ENCODE measurements at places on chromosomes 2 and 18. TPM values are rescaled to one million over a fixed set of nuclear protein-coding genes. Genes with fewer than 3 reads are reported as not detected.

DNA sequence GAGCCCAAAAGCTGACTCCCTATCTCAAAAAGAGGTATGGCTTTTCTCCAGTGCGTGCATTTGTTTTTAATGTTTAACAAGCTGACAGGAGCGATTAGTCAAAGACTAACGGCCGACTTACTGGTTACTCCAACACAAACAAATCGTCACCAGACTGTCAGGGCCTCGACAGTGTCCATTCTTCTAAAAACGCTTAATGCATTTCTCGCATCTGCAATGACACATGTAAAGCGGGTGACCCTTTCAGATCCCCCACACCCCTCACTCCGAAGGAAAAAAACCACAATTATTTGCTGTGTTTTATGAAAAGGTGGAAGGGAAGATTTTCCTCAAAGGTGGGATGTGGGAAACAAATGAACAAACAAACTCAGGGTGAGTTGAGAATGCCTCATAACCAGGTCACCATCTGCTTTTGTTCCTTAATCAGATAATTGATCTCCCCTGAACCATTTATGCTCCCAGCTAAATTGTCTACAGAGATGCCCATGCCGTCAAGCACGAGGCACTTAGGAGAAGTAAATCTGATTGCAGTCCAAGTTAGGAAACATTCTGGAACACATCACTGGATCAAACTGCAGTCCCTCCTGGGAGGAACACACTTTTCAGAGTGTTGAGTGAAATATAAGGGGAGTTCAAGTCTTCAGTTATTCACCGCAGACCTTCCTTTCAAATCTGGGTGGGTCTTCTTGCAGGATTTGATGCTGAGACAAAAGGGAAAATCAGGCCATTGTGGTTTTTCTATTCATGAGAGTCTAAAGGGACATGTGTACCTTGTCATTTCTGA, 340.8 kb downstream of the CMPK2 start:
- no peaks in the 10 kb centered on the region for H3K36me3 ChIP-seq
- H3K27me3 ChIP-seq: no peaks in the 10 kb centered on the region
- no peak overlapping the region for H3K27ac ChIP-seq
- H3K4me3 ChIP-seq: no peak overlapping the region
- no peak for DNase-seq

The AQP12B gene
- 11.5 TPM for polyA plus RNA-seq

The RPE gene
- 23.7 TPM for polyA plus RNA-seq

The MARCO gene
- polyA plus RNA-seq: 0.03 TPM

- no peak overlapping the region for H3K27ac ChIP-seq
- no peak for DNase-seq
- H3K36me3 ChIP-seq: no peaks in the 10 kb centered on the region
- no peak overlapping the region for H3K4me3 ChIP-seq
- no peaks in the 10 kb centered on the region for H3K4me1 ChIP-seq
Observed at GRCh38 chr2:186467421-186467820, 18.6 kb upstream of the ZC3H15 start.

The TMEM163 gene
- 0.22 TPM for polyA plus RNA-seq

- H3K4me3 ChIP-seq: no peak overlapping the region
- no peaks in the 10 kb centered on the region for H3K36me3 ChIP-seq
- no peak for DNase-seq
- H3K27me3 ChIP-seq: no peaks in the 10 kb centered on the region
- no peak overlapping the region for H3K27ac ChIP-seq
- no peaks in the 10 kb centered on the region for H3K4me1 ChIP-seq
Observed at GRCh38 chr2:213766062-213766461, 481.8 kb downstream of the SPAG16 start.

- no peak overlapping the region for H3K27ac ChIP-seq
- no peak overlapping the region for H3K4me3 ChIP-seq
- H3K27me3 ChIP-seq: no peaks in the 10 kb centered on the region
- no peaks in the 10 kb centered on the region for H3K4me1 ChIP-seq
- H3K36me3 ChIP-seq: no peaks in the 10 kb centered on the region
Observed at GRCh38 chr18:37711766-37712505, 146.3 kb upstream of the CELF4 start.

DNA sequence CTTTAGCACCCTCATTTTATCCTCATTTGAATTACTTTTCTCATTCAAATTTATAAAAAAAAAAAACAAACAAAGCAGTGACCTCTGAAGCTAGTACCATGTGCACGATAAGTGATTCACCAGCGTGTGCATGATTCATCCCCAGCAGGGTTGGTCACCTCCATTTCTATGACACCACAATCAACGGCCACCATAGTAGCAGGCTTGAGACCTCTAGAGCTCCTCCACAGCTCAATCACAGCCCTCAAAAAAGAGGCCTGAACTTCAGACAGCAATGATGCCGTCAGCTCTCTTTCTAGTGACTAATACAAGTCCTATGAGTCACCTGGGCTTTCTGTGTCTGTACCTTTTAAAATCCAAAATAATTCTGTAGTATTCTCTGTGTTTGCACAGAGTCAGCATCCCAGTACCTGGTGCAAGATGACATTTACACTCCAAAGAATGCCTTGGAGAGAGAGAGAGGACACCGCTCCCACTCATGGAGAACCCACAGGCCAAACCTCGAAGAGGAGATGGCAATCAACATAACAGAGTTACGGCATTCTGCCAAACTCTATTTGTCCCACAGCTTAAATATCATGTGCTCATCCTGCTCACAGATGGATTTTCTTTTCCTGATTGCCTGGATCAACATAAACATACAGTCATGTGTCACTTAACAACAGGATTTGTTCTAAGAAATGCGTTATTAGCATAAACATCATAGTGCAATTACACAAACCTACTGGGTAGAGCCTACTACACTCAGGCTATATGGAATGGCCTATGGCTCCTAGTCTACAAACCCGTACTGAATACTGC, 58.7 kb downstream of the L3MBTL4 start:
- H3K4me1 ChIP-seq: no peaks in the 10 kb centered on the region
- no peaks in the 10 kb centered on the region for H3K36me3 ChIP-seq
- no peaks in the 10 kb centered on the region for H3K27me3 ChIP-seq
- DNase-seq: peak; percentile 57
- no peak overlapping the region for H3K27ac ChIP-seq

GRCh38 chr2:29834624-29835023, 86.8 kb downstream of the ALK start:
- H3K27ac ChIP-seq: no peak overlapping the region
- no peak for DNase-seq
- H3K4me3 ChIP-seq: no peak overlapping the region
- H3K27me3 ChIP-seq: no peaks in the 10 kb centered on the region
- no peaks in the 10 kb centered on the region for H3K4me1 ChIP-seq

The DTYMK gene
- polyA plus RNA-seq: 14.3 TPM

The KIF5C gene
- 4.3 TPM for polyA plus RNA-seq

DNA sequence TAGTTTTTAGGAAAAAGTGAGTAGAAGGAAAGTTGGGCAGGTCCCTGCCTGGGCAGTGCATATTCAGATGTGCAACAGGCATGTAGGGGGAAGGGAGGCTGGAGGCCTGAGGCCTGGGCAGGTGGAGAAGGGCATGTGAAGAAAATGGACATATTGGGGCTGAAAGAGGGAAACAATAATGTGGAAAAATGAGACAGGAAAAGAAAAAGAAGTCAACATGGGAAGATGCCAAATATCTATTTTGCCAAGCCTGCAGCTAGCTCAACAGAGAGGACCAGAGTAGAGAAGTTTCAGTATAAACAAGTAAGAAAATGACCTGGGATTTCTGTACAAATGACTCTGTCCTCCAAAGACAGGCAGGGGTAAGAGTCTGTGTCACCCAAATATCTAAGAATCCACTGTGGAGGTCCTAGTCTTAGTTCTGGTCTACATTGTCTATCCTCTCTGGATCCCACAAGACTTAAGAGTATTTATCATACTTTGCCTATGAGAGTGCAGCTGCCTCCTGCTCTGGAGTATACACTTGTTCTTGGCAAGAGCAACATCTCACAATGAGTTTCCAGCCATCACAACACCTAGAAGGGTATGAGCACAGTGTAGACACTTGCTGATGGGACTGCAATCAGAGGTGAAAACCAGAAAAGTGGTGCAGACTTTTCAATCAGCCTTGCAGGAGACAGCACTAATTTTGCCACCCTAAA, 80.2 kb downstream of the CLHC1 start:
- no peak for DNase-seq
- no peak overlapping the region for H3K27ac ChIP-seq
- no peak overlapping the region for H3K4me3 ChIP-seq
- H3K27me3 ChIP-seq: no peaks in the 10 kb centered on the region

DNA sequence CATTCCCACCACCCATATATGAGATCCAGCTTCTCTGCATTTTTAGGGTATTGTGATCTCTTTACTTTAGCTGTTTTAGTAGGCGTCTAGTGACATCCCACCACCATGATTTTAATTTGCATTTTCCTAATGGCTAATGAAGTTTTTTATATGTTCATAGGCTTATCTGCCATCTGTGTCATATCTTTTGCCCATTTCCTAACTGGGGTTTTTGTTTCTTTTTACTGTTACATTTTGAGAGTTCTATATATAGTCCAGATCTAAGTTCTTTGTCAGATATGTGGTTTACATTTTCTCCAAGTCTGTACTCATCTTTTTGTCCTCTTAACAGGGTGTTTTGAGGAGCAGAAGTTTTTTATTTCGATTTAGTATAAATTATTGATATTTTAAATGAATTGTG, 39.6 kb downstream of the PTPN2 start:
- H3K36me3 ChIP-seq: peaks cover 2% of the 10 kb centered on the region
- H3K4me1 ChIP-seq: peaks cover 6% of the 10 kb centered on the region
- DNase-seq: no peak
- H3K27me3 ChIP-seq: no peaks in the 10 kb centered on the region

DNA sequence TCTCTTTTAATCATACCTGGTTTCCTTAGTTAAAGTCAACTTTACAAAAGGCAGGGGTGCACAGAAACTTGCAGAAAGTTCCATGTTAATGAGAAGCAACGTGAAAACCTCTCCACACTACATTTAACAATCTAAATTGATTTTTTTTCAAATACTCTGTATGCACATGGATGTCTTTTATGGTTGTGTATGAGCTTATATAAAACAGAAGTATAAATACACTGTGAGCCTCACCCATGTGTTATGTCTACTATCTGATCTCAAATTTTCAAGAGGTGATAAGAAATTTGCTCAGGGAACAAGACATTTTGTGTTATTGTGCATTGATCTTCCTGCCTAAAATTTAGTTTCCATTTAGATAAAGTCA, 617.6 kb downstream of the ADCYAP1 start:
- no peak for DNase-seq
- H3K27ac ChIP-seq: no peak overlapping the region
- H3K27me3 ChIP-seq: no peaks in the 10 kb centered on the region
- no peaks in the 10 kb centered on the region for H3K36me3 ChIP-seq
- no peak overlapping the region for H3K4me3 ChIP-seq

DNA sequence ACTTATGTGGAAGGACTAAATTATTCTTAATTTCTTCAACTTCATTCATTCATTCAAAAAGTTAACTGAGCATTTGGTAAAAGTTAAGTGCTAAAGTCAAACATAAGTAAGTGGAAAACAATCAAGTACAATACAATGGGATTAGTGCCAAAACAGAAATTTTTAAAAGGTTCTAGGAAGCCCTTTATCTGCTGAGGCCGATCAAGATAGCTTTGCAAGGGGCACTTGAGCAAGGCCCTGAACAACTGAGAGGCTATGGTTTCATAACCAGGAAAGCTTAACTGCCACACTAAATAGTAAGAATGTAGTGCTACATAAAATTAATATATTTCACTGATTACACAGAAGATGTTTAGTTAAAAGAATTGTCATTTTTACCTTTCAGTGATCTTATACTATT, 76.5 kb downstream of the NOL10 start:
- peaks cover 5% of the 10 kb centered on the region for H3K36me3 ChIP-seq
- no peaks in the 10 kb centered on the region for H3K27me3 ChIP-seq
- no peak for DNase-seq
- no peaks in the 10 kb centered on the region for H3K4me1 ChIP-seq

The CLEC4F gene
- 2.6 TPM for polyA plus RNA-seq

The REEP1 gene
- 5.9 TPM for polyA plus RNA-seq

The CFC1 gene
- 3.1 TPM for polyA plus RNA-seq

DNA sequence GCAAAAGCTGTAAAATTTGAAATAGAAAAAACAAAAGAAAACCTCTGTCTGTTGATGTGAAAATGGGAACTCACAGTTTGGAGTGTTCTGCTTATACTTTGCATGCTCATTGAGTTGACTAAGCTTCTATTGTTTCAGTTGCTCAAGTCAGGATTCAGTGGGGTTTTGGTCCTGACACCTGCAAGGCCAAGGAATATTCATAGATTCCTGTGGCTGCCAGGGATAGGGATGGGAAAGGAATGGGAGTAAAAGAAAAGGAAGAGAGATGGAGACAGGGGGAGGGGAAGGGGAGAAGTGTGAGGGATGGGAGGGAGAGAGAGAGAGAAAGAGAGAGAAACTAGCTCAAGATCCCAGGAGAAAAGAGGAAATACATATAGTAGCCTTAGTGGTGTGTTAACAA, 1.3 kb downstream of the CPS1 start:
- no peaks in the 10 kb centered on the region for H3K36me3 ChIP-seq
- no peak overlapping the region for H3K4me3 ChIP-seq
- H3K27ac ChIP-seq: no peak overlapping the region
- no peak for DNase-seq
- no peaks in the 10 kb centered on the region for H3K4me1 ChIP-seq

DNA sequence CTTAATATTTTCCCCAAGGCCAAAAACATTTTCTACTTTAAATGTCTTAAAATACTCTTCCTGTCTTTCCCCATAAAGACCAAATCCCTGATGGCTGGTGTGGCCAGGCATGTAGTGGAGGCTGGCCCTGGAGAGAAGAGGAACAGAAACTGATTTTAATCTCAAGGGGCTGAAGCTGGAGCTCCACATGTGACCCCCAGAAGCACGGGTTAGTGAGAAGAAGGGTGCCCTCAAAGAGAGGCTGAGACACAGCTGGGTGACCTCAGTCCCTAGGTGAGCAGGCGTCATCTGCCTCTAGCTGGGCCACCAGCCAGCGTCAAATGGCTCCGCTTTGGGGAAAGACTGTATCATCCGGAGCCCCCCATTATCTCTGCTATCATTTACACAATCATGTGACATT, 19.3 kb upstream of the TMEM18 start:
- no peaks in the 10 kb centered on the region for H3K4me1 ChIP-seq
- DNase-seq: no peak
- no peaks in the 10 kb centered on the region for H3K36me3 ChIP-seq
- no peak overlapping the region for H3K27ac ChIP-seq
- H3K27me3 ChIP-seq: no peaks in the 10 kb centered on the region

GRCh38 chr2:96498021-96498431, 7.1 kb downstream of the NEURL3 start:
- H3K36me3 ChIP-seq: no peaks in the 10 kb centered on the region
- DNase-seq: no peak
- no peak overlapping the region for H3K27ac ChIP-seq

The NTSR2 gene
- polyA plus RNA-seq: 0.06 TPM

Data from small intestine (tissue), 16 donors.